ENCODE measurements at places on chromosomes 1 and 21. TPM values are rescaled to one million over a fixed set of nuclear protein-coding genes. Genes with fewer than 3 reads are reported as not detected.

Gene KRTAP11-1
- total RNA-seq: not detected

Gene PYHIN1
- total RNA-seq: not detected

Gene SELP
- total RNA-seq: not detected

Gene LAMC1
- 71.5 TPM for total RNA-seq

Gene CFHR1
- not detected for total RNA-seq

Gene DMBX1
- total RNA-seq: 2.4 TPM

Gene CYYR1
- not detected for total RNA-seq

- H3K36me3 ChIP-seq: peaks cover 42% of the 10 kb centered on the region
- no peak overlapping the region for H3K27ac ChIP-seq
- DNase-seq: no peak
- no peaks in the 10 kb centered on the region for H3K27me3 ChIP-seq
- H3K4me3 ChIP-seq: no peak overlapping the region
- H3K4me1 ChIP-seq: peaks cover 29% of the 10 kb centered on the region
Measured at GRCh38 chr21:32386195-32386870, 6.5 kb downstream of the URB1 start.

DNA sequence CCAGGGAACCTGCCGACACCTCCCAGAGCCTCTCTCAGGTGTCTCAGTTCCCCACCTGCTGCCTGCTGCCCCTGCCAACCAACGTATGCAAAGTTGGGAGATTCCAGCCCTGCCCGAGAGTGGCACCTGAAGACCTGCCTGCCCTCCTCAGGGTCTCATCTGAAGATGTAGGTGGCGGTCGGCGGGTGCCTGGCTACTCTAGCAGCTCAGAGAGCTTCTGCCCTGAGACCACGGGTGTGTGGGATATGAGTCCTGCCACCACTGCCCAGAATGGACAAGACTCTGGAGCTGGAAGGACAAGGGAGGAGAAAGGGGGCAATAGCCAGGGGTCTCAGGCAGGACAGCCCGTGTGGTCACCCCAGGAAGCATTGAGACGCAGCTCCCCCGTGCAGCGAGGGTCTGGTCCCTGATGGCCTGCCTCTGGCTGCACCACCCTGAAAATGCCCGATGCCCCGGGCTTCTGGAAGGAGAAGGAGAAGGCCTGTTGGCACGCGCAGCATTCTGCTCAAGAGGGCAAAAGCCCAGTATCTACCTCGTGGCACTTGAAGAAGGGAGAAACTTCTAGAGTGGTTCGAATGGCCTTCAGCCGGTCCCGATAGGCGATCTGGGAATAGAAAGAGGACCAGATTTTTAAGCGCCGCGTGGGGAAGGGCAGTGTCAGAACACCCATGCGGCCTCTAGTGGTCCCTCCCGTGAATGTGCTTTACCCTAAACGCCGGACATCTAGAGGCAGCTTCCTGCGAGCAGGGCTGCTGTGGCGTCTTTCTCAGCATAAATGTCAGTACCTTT is 88.8 kb downstream of the STUM start:
- H3K4me1 ChIP-seq: peaks cover 21% of the 10 kb centered on the region
- no peak for DNase-seq
- no peaks in the 10 kb centered on the region for H3K36me3 ChIP-seq
- no peak overlapping the region for H3K27ac ChIP-seq

- no peak for DNase-seq
- no peaks in the 10 kb centered on the region for H3K4me1 ChIP-seq
- no peak overlapping the region for H3K4me3 ChIP-seq
- no peaks in the 10 kb centered on the region for H3K27me3 ChIP-seq
- H3K27ac ChIP-seq: no peak overlapping the region
Measured at GRCh38 chr1:63448731-63449246, 74.2 kb downstream of the ITGB3BP start.

GRCh38 chr1:185338719-185339622 is 21.9 kb upstream of the IVNS1ABP start:
- no peaks in the 10 kb centered on the region for H3K36me3 ChIP-seq
- H3K4me3 ChIP-seq: no peak overlapping the region
- H3K27me3 ChIP-seq: no peaks in the 10 kb centered on the region
- no peak for DNase-seq
- H3K4me1 ChIP-seq: no peaks in the 10 kb centered on the region
- no peak overlapping the region for H3K27ac ChIP-seq

GRCh38 chr1:38991638-38992411 is 749 bp downstream of the AKIRIN1 start:
- H3K36me3 ChIP-seq: peaks cover 15% of the 10 kb centered on the region
- H3K27ac ChIP-seq: peak overlapping the region; percentile 46
- peaks cover 32% of the 10 kb centered on the region for H3K4me1 ChIP-seq
- H3K27me3 ChIP-seq: no peaks in the 10 kb centered on the region
- peak overlapping the region; percentile 91 for H3K4me3 ChIP-seq
- peak; percentile 45 for DNase-seq

- no peak for DNase-seq
- peaks cover 49% of the 10 kb centered on the region for H3K27me3 ChIP-seq
- no peak overlapping the region for H3K4me3 ChIP-seq
Measured at GRCh38 chr1:203217668-203218067, 11.8 kb downstream of the CHIT1 start.

DNA sequence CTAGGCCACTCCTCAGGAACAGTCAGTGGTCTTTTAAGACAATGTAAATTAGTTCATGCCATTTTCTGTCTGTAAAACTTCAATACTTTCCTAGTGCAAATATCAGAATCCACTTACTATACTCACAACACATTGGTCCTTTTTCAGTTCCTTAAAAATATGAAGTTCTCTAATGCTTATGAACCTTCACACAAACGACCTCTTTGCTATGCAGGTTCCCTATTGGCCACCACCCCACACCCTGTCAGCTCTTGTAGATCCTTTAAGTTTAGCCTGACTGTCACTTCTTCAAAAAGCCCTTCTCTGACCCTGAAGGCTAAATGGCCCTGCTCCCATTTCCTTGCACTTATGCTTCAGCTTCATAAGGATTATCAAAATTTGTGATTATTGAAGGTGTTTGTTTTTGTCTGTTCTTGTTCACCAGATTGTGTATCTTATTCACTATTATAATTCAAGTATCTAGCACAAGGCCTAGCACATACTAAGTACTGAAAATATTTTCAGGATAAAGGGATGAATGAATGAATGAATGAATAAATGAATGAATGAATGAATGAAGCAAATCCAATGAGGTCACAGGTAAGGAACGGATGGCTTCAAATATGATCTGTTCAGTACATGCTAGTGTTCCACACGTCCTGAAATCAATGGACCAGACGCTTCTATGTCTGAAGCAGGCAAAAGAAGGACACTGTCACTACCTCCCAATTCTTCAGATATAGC is 373.9 kb downstream of the VAV3 start:
- peaks cover 34% of the 10 kb centered on the region for H3K4me1 ChIP-seq
- H3K27me3 ChIP-seq: no peaks in the 10 kb centered on the region
- H3K4me3 ChIP-seq: no peak overlapping the region
- H3K36me3 ChIP-seq: no peaks in the 10 kb centered on the region
- no peak overlapping the region for H3K27ac ChIP-seq
- no peak for DNase-seq

DNA sequence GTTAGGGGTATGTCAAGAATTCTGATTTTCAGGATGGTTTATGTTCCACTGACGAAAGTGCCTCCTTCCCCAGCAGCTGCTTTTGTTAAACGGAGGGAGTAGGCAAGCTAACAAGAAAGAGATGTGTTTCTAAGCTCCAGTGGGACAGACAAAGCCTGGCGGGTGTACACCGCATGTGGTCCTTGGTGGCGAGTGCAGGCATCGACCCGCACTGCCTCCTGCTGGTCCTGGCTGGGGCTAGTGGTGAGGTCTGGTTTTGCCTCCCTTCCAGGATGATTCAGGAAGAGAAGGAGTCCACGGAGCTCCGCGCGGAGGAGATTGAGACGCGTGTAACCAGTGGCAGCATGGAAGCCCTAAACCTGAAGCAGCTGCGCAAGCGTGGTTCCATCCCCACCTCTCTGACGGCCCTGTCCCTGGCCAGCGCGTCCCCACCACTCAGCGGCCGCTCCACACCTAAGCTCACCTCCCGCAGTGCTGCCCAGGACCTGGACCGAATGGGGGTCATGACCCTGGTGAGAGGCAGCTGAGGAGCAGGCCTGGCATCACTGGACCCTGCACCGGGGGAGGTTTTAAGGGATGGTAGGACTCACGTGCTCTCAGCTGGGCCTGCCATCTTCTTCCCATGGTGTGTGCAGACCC is 29.0 kb downstream of the PPFIA4 start:
- H3K27ac ChIP-seq: no peak overlapping the region
- H3K4me1 ChIP-seq: no peaks in the 10 kb centered on the region
- H3K27me3 ChIP-seq: 0 out of 2 replicates have a peak, but pooled peaks cover 14% of the 10 kb centered on the region

DNA sequence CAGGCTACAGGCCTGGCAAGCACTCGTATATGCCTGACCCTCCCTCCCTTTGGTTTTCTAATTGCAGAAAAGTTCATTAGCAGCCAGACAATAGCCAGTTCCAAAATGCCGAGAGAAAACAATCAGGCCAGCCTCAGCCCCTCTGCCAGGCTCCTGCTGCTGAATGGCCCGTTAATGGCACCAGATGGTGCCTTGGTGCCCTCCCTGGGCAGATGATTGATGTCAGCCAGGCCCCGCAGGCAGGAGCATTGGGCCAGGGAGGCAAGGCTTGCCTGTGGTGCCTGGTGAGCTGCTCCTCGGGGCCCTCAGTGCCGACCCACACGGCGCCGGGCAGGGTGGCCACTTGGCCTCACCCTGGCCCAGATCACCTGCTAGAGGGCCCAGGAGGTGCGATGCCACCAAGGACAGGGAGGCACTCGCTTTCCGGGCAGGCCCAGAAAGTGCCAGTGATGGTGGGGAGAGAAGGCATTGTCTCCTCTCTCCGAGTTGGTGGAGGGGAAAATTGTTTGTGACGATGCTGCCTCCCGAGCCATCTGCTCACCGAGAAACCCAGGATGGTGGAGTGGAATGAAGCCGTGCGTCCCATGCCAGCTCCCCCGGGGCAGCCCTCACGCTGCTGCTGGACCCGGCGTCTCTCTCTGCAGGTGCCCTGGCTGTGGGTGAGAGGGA is 28.1 kb downstream of the QSOX1 start:
- H3K27ac ChIP-seq: no peak overlapping the region
- H3K4me3 ChIP-seq: no peak overlapping the region
- H3K36me3 ChIP-seq: peaks cover 52% of the 10 kb centered on the region
- DNase-seq: no peak

DNA sequence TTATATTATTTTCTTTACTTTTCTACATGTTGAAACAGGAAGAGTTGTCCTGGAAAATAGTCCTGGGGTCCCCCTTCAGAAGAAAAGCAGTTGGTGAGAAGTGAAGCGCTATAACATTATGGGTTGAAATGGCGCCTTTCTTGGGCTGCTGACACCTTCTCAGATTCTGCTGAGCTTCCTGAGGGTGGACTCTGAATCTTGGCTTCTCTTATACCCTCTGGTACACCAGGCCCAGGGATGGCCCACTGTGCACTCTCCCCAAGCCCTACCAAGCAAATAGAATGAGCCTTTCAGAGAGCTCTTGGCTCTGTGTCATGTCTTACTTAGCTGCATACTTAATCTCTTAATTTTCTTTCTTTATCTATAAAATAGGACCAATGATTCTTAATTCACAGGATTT is 42.3 kb downstream of the CD247 start:
- H3K27me3 ChIP-seq: peaks cover 32% of the 10 kb centered on the region
- no peaks in the 10 kb centered on the region for H3K36me3 ChIP-seq
- DNase-seq: no peak

DNA sequence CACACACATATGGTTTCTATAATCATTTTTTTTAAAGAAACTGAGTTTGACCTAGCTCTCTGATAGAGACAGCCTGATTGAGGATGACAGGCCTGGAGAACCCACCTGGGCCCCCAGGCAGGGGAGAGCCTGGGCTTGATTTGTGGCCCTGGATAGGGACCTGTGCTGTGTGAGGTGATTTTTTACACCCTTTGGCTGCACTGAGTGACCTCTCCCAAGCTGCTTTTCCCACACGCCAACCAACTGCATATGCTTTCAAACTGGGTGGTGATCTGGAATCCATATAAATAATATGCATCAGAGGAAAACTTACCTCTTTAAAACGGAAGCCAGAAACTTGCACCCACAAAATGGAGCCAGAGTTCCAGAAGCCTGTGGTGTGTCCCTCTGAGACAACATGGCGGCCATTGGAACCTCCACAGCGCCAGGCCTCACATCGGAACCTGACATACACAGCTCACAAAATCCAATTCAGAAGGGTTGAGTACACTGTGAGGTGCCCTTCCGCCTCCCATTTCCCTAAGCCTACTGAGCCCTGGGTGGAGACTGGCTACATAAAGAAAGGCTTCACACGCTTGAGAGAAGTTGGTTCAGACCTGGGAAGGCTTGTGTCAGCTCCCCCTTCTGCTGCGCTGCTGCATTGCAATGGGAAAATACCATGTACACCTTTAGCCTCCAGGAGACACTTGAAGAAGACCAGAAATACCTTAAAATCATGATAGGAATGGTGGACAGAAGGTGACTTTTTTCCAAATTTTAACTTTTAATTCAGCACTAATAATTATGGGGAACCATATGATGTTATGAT is 160.7 kb downstream of the HHIPL2 start:
- H3K36me3 ChIP-seq: no peaks in the 10 kb centered on the region
- H3K4me3 ChIP-seq: no peak overlapping the region
- H3K4me1 ChIP-seq: no peaks in the 10 kb centered on the region
- no peaks in the 10 kb centered on the region for H3K27me3 ChIP-seq
- DNase-seq: peak; percentile 42

DNA sequence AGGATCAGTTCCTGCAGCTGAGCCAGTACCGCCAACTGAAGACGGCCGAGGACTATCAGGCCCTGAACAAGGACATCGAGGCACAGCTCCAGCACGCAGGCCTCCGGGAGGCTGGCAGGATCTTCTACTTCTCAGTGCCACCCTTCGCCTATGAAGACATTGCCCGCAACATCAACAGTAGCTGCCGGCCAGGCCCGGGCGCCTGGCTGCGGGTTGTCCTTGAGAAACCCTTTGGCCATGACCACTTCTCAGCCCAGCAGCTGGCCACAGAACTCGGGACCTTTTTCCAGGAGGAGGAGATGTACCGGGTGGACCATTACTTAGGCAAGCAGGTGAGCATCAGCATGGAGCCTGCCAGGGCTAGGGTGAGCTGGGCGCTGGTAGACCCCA is 10.7 kb downstream of the H6PD start:
- no peaks in the 10 kb centered on the region for H3K4me1 ChIP-seq
- no peak overlapping the region for H3K27ac ChIP-seq
- no peaks in the 10 kb centered on the region for H3K27me3 ChIP-seq
- no peak overlapping the region for H3K4me3 ChIP-seq

DNA sequence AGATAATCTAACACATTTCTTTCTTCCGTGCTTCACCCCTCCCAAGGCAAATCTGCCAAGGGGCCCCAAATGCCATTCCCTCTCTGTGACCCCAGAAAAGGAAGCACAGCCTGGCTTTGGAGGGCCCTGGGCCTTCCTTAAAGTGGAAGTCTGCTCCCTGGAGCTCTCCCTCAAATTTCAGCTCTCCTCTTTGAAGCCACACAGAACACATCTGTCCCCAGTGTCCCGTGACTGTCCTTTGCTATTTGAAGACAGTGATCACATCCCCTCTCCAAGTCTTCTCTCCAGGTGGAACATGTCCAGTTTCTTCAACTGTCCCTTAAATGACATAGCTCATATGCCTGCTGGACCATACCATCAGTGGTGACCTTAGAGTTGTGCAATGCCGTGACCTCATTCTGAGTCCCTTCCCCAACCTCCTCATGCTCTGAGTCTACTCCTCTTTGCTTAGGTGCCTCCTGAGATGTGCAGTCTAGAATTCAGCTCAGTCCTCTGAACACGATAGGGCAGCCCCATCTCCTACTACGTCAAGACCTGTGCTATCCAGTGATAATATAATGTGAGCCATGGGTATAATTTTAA is 18.4 kb upstream of the FOXO6 start:
- H3K27me3 ChIP-seq: no peaks in the 10 kb centered on the region
- peaks cover 9% of the 10 kb centered on the region for H3K4me1 ChIP-seq
- no peaks in the 10 kb centered on the region for H3K36me3 ChIP-seq
- no peak overlapping the region for H3K27ac ChIP-seq

- H3K36me3 ChIP-seq: no peaks in the 10 kb centered on the region
- no peaks in the 10 kb centered on the region for H3K27me3 ChIP-seq
- DNase-seq: no peak
- H3K27ac ChIP-seq: peak overlapping the region; percentile 34
- peaks cover 13% of the 10 kb centered on the region for H3K4me1 ChIP-seq
- no peak overlapping the region for H3K4me3 ChIP-seq
Measured at GRCh38 chr1:153696741-153697140, 18.3 kb downstream of the NPR1 start.

Measured in PC-3 (cell line).